ENCODE measurements at places on chromosomes 12 and 14. TPM values are rescaled to one million over a fixed set of nuclear protein-coding genes. Genes with fewer than 3 reads are reported as not detected.

The B4GALNT3 gene
- 6.0 TPM for total RNA-seq

The RIMBP2 gene
- total RNA-seq, result 2.0 TPM

The CACNA1C gene
- total RNA-seq, result 3.6 TPM

The SCN8A gene
- total RNA-seq, result 0.35 TPM

The GSKIP gene
- total RNA-seq, result 16.2 TPM

The BCL11B gene
- 1.2 TPM for total RNA-seq

The TEDC1 gene
- total RNA-seq, result 7.0 TPM

The MYL2 gene
- total RNA-seq, result 113 TPM

The TSHR gene
- total RNA-seq, result 0.31 TPM

The COX8C gene
- not detected for total RNA-seq

The KLRK1 gene
- 0.44 TPM for total RNA-seq

The KLRC3 gene
- total RNA-seq, result 0.09 TPM

The PZP gene
- total RNA-seq, result 0.40 TPM

The SLC10A1 gene
- total RNA-seq, result not detected

The LUM gene
- 528 TPM for total RNA-seq

DNA sequence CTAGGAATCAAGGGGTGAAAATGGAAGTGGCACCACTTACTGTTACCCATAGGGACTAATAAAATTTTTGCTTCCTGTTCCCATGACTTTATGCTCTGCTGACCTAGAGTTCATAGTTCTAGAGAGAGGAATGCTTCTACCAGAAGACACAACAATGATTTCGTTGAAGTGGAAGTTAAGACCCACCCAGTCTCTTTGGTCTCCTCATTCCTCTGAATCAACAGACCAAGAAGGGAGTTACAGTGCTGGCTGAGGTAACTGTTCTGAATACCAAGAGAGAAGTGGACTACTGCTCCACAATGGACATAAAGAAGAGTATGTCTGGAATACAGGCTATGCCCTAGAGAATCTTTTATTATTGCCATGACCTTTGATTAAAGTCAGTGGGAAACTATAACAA is 23.5 kb upstream of the DYRK2 start:
- H3K4me1 ChIP-seq, result no peaks in the 10 kb centered on the region
- no peak for DNase-seq
- H3K4me3 ChIP-seq, result no peak overlapping the region
- no peaks in the 10 kb centered on the region for H3K27me3 ChIP-seq
- no peaks in the 10 kb centered on the region for H3K36me3 ChIP-seq

DNA sequence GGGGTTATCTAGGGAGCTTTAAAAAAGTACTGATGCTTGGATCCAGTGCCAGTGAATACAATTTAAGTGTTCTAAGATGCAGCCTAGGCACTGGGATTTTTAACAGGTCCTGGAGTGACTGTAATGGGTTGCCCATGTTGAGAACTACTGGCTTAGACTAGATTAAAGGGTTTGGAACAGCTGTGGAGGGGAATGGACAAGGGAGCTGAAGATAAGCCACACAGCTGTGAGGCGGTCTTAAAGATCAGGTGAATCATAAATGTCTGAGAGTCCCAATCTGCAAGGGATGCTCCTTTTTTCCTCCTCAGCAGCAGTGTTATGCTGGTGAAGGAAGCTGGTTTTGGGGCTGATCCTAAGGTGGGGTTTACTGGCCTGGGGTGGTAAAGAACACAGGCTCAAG is 35.5 kb upstream of the FRMD6 start:
- DNase-seq, result no peak
- H3K4me3 ChIP-seq, result no peak overlapping the region
- no peak overlapping the region for H3K27ac ChIP-seq
- H3K4me1 ChIP-seq, result no peaks in the 10 kb centered on the region

DNA sequence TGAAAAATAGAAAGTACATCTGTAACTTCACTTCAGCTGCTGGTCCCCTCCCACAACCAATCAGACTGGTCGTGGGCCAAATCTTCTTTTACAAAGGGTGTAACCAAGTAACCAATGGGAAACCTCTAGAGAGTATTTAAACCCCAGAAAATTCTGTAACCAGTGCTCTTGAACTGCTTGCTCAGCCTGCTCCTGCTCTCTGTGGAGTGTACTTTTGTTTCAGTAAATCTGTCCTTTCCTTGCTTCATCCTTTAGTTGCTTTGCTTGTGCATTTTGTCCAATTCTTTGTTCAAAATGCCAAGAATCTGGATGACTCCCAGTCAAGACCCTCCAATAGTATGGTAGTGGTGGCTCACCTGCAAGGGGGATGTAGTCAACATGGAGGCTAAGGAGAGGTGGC is 489.1 kb downstream of the FUT8 start:
- DNase-seq, result no peak
- no peaks in the 10 kb centered on the region for H3K36me3 ChIP-seq
- no peaks in the 10 kb centered on the region for H3K4me1 ChIP-seq

DNA sequence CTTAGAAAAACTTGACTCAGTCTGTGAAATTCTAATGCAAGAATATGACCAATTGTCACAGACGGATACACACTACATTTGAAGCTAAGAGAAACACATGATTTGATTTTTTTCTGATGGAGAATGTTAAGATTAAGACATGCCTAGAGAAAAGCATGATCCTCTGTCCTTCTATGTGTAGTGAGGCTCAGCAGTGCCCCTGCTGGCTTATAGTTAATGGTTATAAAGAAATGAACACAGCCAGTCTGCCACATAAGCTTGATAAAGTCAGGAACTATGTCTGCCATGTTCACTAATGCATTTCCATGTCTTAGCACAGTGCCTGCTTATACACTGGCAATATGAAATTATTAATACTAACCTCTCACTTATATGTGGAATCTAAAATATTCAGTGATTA is 168.1 kb upstream of the DAAM1 start:
- no peak overlapping the region for H3K4me3 ChIP-seq
- no peak overlapping the region for H3K27ac ChIP-seq
- H3K36me3 ChIP-seq, result no peaks in the 10 kb centered on the region
- H3K4me1 ChIP-seq, result no peaks in the 10 kb centered on the region
- H3K27me3 ChIP-seq, result no peaks in the 10 kb centered on the region

- no peaks in the 10 kb centered on the region for H3K4me1 ChIP-seq
- H3K27ac ChIP-seq, result no peak overlapping the region
- no peaks in the 10 kb centered on the region for H3K36me3 ChIP-seq
- H3K27me3 ChIP-seq, result no peaks in the 10 kb centered on the region
- no peak overlapping the region for H3K4me3 ChIP-seq
Observed at GRCh38 chr14:40164083-40164482, 731.9 kb upstream of the FBXO33 start.

- no peaks in the 10 kb centered on the region for H3K27me3 ChIP-seq
- peak; percentile 16 for DNase-seq
- peaks cover 10% of the 10 kb centered on the region for H3K4me1 ChIP-seq
- H3K27ac ChIP-seq, result no peak overlapping the region
Observed at GRCh38 chr14:69154779-69155178, 1.9 kb upstream of the DCAF5 start.

DNA sequence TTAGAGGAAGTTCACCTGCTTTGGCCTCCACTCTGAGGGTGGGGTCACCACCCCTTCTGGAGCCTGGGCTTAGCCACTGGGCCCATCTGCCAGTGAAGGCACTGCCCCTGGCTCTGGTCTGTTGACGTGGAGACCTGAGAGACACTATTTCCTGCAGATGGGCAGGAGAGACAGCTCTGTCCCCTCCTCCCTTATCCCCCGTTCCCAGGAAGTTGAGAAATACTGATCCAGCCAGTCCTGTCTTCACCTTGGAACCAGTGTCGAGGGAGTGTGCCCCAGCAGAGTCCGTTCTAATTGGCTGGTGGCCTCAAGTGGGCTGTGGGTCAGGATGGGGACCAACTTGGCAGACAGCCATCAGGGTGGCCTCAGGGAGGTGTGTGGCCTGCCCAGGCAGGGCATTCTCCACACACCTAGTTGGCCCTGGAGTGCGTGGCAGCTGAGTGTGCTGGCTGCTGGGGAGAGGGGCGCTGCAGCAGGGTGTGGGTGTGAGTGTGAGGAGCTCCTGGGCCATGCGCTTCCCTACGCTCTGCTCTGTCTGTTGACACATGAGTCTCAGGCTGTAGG is 25.4 kb downstream of the CLSTN3 start:
- H3K36me3 ChIP-seq, result peaks cover 14% of the 10 kb centered on the region
- DNase-seq, result no peak

DNA sequence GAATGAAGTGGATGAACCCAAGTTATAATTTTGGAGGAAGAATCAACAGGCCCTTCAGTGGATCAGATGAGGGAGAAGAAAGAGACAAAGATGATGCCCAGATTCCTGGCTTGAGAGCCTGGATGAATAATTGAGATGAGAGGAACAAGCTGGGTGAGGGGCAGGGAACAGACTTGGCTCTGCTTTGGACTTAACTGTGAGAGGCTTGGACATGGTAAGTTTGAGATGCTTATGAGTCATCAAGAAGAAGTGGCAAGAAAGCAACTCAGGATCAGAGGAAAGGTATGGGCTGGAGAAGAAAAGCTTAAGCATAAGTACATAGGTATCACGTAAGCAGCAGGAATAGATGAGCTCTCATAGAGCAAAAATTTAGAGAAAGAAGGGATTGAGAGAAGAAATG is 55.3 kb downstream of the FIGNL2 start:
- no peaks in the 10 kb centered on the region for H3K36me3 ChIP-seq
- no peak overlapping the region for H3K4me3 ChIP-seq
- no peaks in the 10 kb centered on the region for H3K4me1 ChIP-seq
- H3K27ac ChIP-seq, result no peak overlapping the region
- no peak for DNase-seq

GRCh38 chr14:58629281-58629680 is 8.5 kb upstream of the DACT1 start:
- DNase-seq, result no peak
- no peak overlapping the region for H3K27ac ChIP-seq
- no peaks in the 10 kb centered on the region for H3K36me3 ChIP-seq
- peaks cover 12% of the 10 kb centered on the region for H3K27me3 ChIP-seq

- no peak overlapping the region for H3K4me3 ChIP-seq
- peak overlapping the region; percentile 78 for H3K27ac ChIP-seq
- H3K36me3 ChIP-seq, result peaks cover 2% of the 10 kb centered on the region
- H3K27me3 ChIP-seq, result no peaks in the 10 kb centered on the region
- DNase-seq, result peak; percentile 72
Observed at GRCh38 chr14:68935761-68936214, 43.3 kb downstream of the ACTN1 start.

GRCh38 chr12:113244478-113244958 is 23.3 kb downstream of the TPCN1 start:
- H3K4me3 ChIP-seq, result peak overlapping the region; percentile 27
- H3K27me3 ChIP-seq, result no peaks in the 10 kb centered on the region
- DNase-seq, result peak; percentile 62
- peaks cover 92% of the 10 kb centered on the region for H3K4me1 ChIP-seq

DNA sequence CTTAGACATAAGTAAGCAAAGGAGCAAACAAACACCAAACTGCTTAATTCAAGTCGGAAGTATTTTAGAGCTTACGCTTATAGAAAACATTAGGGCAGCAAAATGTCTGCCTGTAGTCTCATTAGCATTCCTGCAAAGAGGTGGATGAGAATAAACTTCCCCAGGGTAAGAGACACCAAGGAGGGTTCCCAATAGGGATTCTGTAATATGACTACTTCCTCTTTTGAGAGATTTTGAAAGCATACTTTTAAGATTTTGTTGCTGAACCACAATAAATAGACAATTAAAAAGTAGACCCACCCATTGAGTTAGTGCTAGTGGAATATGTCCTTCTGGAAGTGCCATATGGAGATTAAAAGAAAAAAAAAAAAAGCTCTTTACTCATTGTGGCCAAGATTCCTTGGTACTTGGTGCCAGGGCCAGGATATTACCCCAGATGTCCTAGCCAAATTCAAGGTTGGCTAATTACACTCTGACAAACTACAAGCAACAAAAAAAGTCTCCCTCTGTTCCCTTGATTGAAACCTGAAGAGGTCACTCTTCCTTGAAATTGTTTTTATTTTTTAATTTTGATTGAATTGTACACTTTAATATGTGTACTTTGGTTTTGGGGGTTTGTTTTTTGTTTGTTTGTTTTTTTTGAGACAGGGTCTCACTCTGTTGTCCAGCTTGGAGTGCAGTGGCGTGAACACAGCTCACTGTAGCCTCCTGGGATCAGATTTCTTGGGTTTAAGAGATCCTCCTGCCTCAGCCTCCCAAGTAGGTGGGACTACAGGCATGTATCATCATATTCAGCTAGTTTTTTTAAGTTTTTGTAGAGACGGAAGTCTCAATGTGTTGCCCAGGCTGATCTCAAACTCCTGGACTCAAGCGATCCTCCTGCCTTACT is 8.7 kb downstream of the CLIP1 start:
- H3K27ac ChIP-seq, result no peak overlapping the region
- DNase-seq, result no peak
- H3K36me3 ChIP-seq, result no peaks in the 10 kb centered on the region
- no peaks in the 10 kb centered on the region for H3K4me1 ChIP-seq
- no peaks in the 10 kb centered on the region for H3K27me3 ChIP-seq

GRCh38 chr14:59803052-59803540 is 67.5 kb downstream of the RTN1 start:
- no peaks in the 10 kb centered on the region for H3K27me3 ChIP-seq
- H3K27ac ChIP-seq, result no peak overlapping the region
- no peak overlapping the region for H3K4me3 ChIP-seq
- DNase-seq, result peak; percentile 64
- H3K36me3 ChIP-seq, result no peaks in the 10 kb centered on the region

DNA sequence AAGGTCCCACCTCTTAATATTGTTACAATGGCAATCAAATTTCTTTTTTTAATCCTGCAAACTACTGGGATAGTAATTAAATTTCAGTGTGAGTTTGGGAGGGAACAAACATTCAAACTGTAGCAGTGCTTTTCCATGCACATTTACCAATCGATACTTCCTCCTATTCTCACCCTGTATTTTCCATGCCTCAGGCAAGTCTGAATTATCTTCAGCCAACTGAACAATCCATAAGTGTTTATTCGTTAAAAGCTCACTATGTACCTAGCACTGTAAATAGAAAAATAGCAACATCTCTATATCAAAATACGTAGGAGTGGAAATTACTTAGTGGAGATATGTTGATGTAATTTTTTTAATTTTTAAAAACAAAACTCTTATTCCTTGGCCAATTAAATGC is 43.5 kb downstream of the CCDC177 start:
- H3K4me1 ChIP-seq, result no peaks in the 10 kb centered on the region
- H3K27me3 ChIP-seq, result peaks cover 25% of the 10 kb centered on the region
- no peaks in the 10 kb centered on the region for H3K36me3 ChIP-seq
- no peak overlapping the region for H3K27ac ChIP-seq
- no peak for DNase-seq

DNA sequence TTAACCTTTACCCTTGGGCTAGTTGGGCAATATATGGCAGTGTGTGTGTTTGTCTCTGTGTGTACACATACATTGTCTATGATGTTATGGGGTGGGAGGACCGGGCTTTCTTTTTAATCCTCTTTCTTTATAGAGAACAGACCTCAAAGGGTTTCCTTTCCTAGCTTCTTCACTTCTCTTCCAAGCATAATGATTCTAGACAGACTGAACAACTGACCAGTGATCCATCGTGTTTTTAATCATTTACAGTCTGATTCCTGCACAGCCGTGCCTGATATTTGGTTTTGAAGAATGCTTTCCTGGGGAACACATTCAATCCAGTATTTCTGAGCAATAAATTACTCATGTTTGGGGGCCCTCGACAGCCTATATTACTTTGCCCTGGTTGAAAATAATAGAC is 481.1 kb upstream of the DCN start:
- H3K27me3 ChIP-seq, result no peaks in the 10 kb centered on the region
- no peaks in the 10 kb centered on the region for H3K36me3 ChIP-seq
- DNase-seq, result no peak
- H3K27ac ChIP-seq, result no peak overlapping the region
- H3K4me1 ChIP-seq, result no peaks in the 10 kb centered on the region
- H3K4me3 ChIP-seq, result no peak overlapping the region

GRCh38 chr12:82870771-82871377 is 184.2 kb downstream of the TMTC2 start:
- H3K4me1 ChIP-seq, result no peaks in the 10 kb centered on the region
- no peaks in the 10 kb centered on the region for H3K27me3 ChIP-seq
- no peak overlapping the region for H3K4me3 ChIP-seq
- no peaks in the 10 kb centered on the region for H3K36me3 ChIP-seq
- H3K27ac ChIP-seq, result no peak overlapping the region
